Hypothalamus (tissue), 51 donors: ENCODE measurements at places on chromosomes 2 and 18.

DNA sequence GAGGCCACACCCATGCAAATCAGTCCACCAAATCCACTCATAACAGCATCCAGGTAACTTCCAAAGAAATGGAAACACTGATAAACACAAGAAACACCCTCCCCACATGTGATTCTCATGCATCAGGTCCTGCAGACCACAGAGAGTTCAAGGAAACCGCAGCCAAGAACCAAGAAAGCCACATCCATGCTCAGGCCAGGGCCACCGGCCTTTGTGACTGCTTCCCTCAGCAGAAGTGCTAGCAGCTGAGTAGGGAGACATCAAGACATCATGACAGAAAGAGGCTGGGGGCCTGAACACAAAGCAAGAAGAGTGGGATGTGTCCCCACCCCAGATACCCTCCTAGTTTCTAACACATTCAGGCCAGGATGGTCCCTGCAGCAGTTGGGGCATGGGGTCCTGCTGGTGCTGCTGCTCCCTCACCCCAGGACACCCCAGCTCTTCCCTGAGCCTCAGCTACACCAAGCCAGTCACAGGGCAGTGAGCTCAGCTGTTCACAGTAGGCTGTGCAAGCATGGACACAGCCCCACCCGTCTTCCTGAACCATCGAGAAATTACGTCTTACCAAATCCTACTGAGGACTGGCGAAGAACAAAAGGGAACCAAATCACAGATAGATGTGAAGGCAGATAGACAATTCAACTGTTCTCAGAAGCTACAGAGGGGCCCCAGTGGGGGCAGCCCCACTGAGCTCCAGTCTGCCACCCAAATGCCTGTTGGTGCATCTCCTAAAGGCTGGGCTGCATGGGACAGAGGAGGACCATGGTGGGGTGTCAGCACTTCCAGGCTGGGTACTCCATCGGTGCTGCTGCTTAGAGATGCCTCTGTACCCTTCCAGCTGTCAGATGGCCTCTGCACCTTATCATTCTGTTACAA, 60.9 kb downstream of the HDAC4 start:
- no peak for DNase-seq

- no peak for DNase-seq
Observed at GRCh38 chr2:40204268-40204667, 247.6 kb downstream of the SLC8A1 start.

DNA sequence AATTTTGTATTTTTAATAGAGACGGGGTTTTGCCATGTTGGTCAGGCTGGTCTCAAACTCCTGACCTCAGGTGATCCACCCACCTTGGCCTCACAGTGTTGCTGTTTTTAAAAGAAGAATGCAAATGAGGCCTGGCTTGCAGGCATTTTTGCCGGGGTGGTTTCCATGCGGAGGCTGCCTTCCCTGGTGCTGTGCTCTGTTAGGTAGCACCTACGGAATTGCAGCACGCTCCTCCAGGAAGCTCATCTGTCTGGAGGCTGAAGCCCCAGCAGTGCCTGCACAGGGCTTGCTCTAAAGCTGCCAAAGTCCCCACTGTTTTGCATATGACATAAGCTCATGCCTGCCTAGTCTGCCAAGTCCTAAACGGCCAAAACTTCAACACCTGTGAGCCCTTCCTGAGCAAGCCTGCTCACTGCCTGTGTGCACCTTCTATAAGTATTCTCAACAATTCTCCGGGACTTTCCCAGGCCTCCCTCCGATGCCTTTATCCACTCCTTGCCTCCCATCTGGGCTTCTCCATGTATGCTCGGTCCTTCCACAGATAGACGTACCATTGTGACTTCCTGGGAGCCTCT, 551.3 kb upstream of the RAB6C start:
- no peak for DNase-seq

DNA sequence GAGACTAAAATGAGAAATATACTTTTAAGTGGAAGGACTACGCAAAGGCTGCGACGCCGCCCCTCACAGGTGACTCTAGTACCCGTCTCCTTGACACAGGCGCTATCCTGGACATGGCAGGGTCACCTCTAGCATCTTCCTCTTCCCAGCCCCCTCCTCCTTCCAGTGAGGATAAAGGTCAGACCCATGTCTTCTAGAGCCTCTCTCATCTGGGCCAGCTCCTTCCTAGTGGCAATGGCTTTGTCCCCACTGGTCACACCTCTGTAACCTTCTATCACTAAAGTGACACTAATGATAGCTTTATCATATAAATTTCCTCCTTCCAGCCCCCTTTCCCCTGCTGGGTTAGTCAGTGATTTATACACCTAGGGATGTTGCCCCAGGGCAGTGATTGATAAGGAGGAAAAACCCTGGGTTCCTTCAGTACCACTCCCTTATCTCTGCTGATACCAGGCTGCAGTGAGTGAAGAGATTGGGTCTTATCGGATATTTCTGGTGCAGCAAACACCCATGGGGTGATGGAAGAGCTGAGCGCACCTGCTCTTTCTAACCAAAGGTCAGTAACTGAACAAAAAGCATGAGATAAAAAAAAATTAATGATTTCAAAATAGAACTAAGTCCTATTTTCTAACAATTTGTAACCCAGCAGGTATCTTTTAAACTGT, 62.0 kb upstream of the FZD5 start:
- DNase-seq = no peak

DNA sequence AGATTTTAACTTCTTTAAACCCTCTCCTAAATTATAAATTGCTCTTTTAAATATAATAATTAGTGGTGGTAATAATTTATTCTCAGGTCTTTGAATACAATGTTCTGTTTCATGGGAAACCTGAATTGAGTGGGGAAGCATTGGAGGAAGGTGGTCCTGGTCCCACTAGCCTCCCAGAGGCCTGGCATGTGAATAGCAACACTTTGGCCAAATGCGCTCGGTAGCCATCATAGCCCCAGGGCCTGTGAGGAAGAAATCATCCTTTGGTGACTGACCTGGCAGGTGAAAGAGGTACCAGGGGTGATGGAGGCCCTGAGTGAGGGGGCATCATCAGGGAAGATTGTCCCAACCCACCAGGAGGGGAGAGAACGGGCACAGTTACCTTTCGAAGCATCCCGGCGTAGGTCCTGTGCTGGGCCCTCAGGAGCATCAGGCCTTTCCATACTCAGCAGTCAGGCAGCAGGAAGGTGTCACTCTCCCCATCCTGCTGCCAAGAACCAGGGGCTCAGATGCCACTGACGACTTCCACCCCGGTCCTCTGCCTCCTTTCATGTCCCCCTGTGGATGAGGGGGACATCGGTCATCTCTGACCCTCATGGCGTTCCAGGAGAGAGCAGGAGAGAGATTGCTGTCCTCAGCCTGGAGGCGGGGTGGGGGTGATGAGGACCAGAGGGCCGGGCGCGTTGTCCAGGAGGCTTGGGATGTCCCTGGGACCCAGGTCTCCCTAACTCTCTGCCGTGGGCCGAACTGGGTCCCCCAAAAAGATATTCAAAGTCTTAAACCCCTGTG, 78.6 kb upstream of the HPCAL1 start:
- no peak for DNase-seq

GRCh38 chr18:72867746-72868584, at the start of gene NETO1:
TSS of gene NETO1 (minus strand) at chr18:72867987. CDS start at chr18:72867291, 696 bp downstream.
- no peak for DNase-seq

GRCh38 chr18:55386545-55386944, 201.4 kb downstream of the TCF4 start:
- no peak for DNase-seq

- no peak for DNase-seq
Observed at GRCh38 chr2:157473581-157473980, 29.7 kb upstream of the CYTIP start.

GRCh38 chr2:26458365-26459042, 19.4 kb downstream of the OTOF start:
- DNase-seq = no peak

GRCh38 chr18:76497021-76497420, 2.0 kb upstream of the ZNF516 start:
- DNase-seq = no peak
